ENCODE measurements at places on chromosomes 16 and 17. TPM values are rescaled to one million over a fixed set of nuclear protein-coding genes. Genes with fewer than 3 reads are reported as not detected.

DNA sequence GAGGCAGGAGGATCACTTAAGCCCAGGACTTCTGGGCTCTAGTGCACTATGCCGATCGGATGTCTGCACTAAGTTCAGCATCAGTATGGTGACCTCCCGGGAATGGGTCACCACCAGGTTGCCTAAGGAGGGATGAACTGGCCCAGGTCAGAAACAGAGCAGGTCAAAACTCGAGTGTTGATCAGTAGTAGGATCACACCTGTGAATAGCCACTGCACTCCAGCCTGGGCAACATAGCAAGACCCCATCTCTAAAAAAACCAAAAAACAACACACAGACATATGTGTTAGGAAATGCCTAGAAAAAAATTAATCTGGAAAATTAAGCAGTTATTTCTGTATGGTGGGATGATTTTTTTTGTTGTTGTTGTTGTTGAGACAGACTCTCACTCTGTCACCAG, 127.0 kb downstream of the RAB11FIP4 start:
- no peak for DNase-seq

DNA sequence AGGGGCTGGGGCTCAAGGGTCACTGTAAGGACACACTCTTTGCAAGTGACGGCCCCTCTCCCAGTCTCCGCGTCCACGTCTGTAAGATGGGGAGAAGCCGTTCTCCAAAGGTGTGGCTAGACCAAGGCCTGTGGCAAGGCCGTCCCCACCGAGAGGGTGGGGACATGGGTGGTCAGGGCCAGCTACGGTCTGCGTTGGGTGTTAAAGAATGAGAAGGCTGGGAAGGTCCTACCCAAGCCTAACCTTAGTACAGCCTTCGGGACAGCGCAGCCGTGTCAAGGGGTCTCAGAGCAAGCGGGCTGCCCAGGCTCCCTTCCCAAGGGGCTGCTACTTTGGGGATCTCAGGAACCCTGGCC, 1.9 kb downstream of the C1QTNF8 start:
- no peak for DNase-seq

GRCh38 chr16:81992859-81993258, 18.4 kb downstream of the SDR42E1 start:
- no peak for DNase-seq

GRCh38 chr17:6160232-6160555, 90.0 kb downstream of the WSCD1 start:
- DNase-seq: no peak

The ERBB2 gene
- 40.1 TPM for polyA plus RNA-seq
